ENCODE measurements at places on chromosomes 1 and 21. TPM values are rescaled to one million over a fixed set of nuclear protein-coding genes. Genes with fewer than 3 reads are reported as not detected.

The DNAJC6 gene
- total RNA-seq: 1.9 TPM

DNA sequence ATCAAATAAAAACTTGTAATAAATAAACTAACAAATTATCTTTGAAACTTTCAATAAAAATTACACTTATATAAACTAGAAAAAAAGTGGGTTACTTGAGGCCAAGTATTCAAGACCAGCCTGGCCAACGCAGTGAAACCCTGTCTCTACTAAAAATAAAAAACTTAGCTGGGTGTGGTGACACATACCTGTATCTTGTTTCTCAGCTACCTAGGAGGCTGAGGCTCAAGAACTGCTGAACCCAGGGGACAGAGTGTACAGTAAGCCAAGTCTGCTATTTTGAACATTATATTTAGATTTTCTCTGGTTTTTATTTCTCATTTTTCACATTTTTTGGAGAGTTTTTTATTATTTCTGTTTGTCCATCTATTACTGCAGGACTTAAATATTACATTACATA is 1397.6 kb upstream of the B3GALT2 start:
- DNase-seq: no peak

GRCh38 chr1:183553764-183554163 is 36.5 kb downstream of the NCF2 start:
- no peak for DNase-seq

The GBP2 gene
- total RNA-seq: 0.79 TPM

- no peak for DNase-seq
Measured at GRCh38 chr1:186901631-186902030, 72.9 kb downstream of the PLA2G4A start.

- no peak for DNase-seq
Measured at GRCh38 chr1:60114745-60115318, 41.3 kb upstream of the C1orf87 start.

The FOXO6 gene
- not detected for total RNA-seq
